CD4-positive, alpha-beta T cell treated with Interleukin-15 for 4 hours (primary cell): ENCODE measurements at places on chromosomes 6 and 20.

DNA sequence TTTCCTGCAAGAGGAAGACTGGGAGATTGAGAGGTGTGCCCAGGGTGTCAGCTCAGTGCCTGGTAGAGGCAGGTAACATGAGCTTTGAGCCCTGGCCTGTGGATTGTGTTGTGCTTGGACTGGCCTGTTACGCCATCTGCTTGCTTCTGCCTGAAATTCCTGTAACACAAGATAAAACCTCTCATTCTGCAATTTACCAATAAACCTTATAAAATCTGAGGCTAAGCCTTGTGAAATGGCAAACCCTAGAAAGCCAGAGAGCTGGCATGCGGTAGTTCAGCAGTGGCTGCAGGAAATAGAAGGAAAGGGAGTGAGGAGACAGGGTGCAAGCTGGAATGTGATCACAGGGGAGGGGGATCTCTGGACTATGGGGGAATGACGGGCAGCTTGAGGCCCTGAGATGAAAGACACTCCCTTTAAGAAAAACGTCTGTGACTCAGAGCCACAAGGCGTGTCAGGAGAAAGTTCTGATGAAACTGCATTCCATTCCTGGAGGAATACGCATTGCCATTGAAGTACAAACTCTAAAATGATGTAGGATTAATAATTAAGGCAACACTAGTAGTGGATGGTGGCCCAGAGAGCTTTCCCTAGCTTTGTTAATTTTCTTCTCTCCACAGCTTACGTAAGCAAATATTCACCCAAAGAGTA lies 26.3 kb upstream of the TFAP2A start:
- no peak for DNase-seq

- no peak for DNase-seq
Measured at GRCh38 chr6:168699631-168700295, 258.8 kb downstream of the SMOC2 start.

GRCh38 chr6:11911538-11911937 lies 100.6 kb upstream of the HIVEP1 start:
- no peak for DNase-seq

GRCh38 chr6:166862287-166862977 lies 93.9 kb downstream of the RNASET2 start:
- peak; percentile 34 for DNase-seq

DNA sequence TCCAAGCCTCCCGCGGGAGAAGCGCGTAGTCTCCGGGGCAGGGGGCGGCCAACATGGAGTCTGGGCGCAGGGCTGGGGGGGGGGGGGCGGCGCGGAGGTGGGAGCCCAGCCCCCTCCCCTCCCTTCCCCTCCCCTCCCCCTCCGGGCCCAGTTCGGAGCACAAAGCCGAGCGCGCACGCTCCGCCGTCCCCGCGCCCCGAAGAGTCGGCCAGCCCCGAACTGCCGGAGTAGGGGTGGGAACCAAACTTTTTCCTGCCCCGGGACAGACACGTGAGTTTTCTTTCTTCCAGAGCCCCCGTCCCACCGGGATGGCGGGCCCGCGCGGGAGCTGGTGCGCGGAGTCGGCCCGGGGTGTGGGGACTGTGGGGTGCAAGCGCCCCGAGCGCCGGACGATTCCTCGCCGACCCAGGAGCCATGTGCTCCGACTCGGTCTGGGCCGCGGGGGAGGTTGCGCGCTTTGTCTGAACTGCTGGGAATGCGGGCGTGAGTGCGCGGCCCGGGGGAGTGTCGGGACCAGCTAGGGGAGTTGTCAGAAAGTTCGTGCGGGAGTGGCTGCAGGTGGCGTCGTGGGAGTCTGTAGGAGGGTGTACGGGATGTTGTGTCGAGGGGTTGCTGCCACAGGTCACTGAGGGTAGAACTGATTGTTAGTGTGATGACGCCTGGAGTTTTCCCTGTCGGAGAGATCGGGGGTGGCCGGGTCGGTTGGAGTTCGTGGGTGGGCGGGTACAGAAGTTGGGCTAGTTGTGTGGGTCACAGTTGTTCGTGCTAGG lies 1.2 kb downstream of the TGIF2 start:
- peak; percentile 25 for DNase-seq

- DNase-seq = no peak
Measured at GRCh38 chr6:79673947-79674346, 42.8 kb downstream of the SH3BGRL2 start.

- no peak for DNase-seq
Measured at GRCh38 chr6:154343473-154344308, 12.9 kb downstream of the IPCEF1 start.

DNA sequence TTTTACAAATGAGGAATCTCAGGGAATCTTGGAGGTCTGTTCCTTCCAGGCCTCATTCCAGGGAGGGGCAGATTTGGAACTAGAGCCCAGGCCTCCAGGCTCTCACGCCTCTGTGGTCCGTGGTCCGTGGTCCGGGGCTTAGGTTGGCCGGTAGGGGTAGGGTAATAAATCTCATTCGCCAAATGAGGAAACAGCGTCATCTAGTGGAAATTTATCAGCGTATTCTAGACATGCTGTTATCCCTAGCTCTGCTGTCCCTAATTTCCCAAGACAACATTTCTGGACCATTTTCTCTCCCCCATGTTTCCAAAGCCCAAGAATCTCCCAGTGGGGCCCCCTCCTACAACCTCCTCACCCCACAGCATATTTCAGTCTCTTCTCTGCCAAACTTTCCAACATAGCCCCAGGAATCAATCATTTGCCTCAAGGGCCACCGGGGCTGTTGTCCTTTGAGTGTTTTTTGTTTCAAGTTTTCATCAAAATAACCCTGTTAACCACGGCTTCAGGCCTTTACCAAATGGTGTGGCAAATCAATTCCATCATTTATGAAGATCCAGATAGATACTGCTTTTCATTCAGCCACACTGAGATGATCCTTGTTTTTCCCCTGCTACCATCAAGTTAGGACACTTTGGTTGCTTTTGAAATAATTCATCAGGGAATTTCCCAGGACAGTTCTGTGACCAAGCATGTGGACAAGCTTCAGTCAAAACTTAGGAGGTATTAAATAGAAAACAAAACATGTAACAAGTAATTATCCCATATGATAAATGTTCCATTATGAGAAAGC lies 126.8 kb downstream of the ALDH8A1 start:
- peak; percentile 45 for DNase-seq
